ENCODE measurements at places on chromosomes 2 and 18.
A peak's percentile ranks its signal among the peaks of the same experiment; 100 is the strongest.

- DNase-seq, result no peak
- H3K4me1 ChIP-seq, result peaks cover 7% of the 10 kb centered on the region
- H3K27me3 ChIP-seq, result no peaks in the 10 kb centered on the region
- H3K36me3 ChIP-seq, result no peaks in the 10 kb centered on the region
- no peak overlapping the region for H3K27ac ChIP-seq
- no peak overlapping the region for H3K4me3 ChIP-seq
Measured at GRCh38 chr2:240461471-240462072, 26.1 kb downstream of the GPC1 start.

DNA sequence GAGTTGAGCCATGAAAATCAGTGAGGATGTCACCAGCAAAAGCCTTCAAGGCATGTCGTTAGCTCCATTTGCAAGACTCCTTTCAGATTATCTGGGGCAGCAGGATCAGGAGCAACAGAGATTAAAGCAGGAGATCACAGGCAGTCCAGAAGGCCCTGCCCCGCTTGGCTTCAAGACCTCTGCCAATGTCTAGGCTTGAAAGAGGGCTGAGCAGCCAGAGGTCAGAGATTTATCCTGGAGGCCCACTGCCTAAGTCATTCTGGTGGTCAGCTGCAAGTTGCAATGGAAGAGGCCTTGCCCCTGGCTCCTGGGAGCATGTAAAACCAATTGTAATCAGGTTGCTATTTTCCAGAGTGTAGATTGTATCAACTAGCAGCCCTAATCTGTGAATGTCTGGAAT is 416.5 kb downstream of the BCL11A start:
- H3K27me3 ChIP-seq, result no peaks in the 10 kb centered on the region
- H3K27ac ChIP-seq, result no peak overlapping the region
- H3K4me1 ChIP-seq, result no peaks in the 10 kb centered on the region
- DNase-seq, result no peak
- no peaks in the 10 kb centered on the region for H3K36me3 ChIP-seq

DNA sequence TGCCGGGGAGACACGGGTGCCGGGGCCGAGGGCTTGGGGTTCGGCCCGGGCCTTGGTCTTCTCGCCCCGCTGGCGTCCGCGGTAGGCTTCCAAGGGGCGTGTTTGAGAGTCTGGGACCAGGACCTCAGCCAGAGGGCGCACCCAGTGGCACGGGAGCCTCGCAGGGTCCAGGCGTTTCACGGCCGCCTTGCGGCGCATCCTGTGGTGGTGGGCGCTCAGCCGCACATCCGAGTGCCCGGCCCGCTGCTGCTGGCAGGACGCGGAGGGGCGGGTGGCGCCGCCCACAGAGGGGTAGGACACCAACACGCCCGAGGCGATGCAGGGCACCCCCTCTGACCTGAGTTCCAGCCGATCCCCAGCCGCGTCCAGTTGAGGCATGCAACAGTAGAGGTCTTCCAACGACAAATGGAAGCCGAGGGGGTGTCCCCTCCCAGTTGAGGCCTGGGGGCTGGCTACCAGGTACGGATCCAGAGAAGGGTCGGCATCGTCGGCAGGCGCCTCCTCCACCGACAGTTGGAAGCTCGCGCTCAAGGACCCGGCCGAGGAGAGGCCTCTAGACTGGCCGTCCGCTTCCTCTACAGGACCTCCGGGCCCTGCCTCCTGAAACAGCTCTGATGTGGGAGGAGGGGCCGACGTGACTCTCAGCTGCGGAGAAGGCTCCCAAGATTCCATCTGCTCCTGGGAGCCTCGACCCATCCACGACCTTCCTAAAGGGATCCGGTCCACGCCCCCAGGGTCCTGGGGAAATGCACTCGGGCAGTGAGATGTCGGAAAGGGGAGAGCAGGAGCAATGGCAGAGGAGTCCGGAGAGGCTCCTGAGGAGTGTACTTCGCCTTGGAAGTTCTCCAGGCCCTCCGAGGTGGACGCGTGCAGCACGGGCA is 6.3 kb downstream of the C2orf81 start:
- H3K27me3 ChIP-seq, result no peaks in the 10 kb centered on the region
- peak; percentile 29 for DNase-seq
- H3K36me3 ChIP-seq, result no peaks in the 10 kb centered on the region
- H3K4me3 ChIP-seq, result peak overlapping the region; percentile 34
- H3K4me1 ChIP-seq, result peaks cover 5% of the 10 kb centered on the region
- peak overlapping the region; percentile 42 for H3K27ac ChIP-seq

GRCh38 chr2:36885605-36886004 is 80.7 kb downstream of the STRN start:
- H3K4me3 ChIP-seq, result no peak overlapping the region
- no peaks in the 10 kb centered on the region for H3K4me1 ChIP-seq
- H3K27ac ChIP-seq, result no peak overlapping the region
- no peaks in the 10 kb centered on the region for H3K27me3 ChIP-seq
- H3K36me3 ChIP-seq, result no peaks in the 10 kb centered on the region

DNA sequence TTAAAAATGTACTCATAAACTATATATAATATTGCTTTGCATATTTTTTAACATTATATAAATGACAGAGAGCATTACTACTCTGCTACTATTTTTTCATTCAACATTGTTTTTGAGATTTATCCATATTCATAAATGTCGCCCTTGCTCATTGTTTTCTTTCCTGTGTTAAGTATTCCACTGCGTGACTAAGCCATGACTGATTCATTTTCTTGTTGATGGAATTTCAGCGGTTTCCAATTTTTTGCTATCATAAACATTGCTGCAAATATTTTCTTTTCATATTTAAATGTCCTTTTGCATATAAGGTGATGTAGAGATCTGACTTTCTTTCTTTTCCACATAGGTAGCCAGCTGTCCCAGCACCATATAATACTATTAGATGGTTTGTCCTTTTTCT is 57.6 kb downstream of the SFXN5 start:
- H3K36me3 ChIP-seq, result no peaks in the 10 kb centered on the region
- H3K27me3 ChIP-seq, result no peaks in the 10 kb centered on the region
- H3K4me3 ChIP-seq, result no peak overlapping the region
- H3K4me1 ChIP-seq, result no peaks in the 10 kb centered on the region
- no peak overlapping the region for H3K27ac ChIP-seq
- DNase-seq, result no peak

DNA sequence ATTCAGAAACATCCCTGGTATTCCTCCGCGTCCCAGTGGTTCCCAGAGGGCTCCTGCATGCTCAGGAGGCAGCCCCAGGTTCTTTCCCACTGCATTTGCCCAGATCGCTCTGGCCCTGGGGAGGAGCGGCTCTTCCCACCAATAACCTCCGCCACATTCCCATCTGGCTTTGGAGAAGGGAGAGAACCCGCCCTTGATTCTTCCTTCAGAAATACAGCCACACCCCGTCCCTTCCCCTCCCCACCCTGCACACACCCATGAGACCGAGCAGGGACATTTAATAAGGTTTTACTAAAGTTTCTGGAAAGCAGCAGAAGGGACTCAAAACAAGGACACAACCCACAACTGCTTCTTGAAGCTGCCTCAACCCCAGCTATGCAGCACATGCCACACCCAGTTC is 21.9 kb downstream of the ARID5A start:
- H3K4me3 ChIP-seq, result no peak overlapping the region
- H3K27ac ChIP-seq, result no peak overlapping the region
- no peaks in the 10 kb centered on the region for H3K27me3 ChIP-seq
